GM23338 (cell line): ENCODE measurements at places on chromosomes 4 and X.
A peak's percentile ranks its signal among the peaks of the same experiment; 100 is the strongest.

GRCh38 chrX:15207384-15207783 is 62.5 kb downstream of the ASB9 start:
- no peak for DNase-seq

DNA sequence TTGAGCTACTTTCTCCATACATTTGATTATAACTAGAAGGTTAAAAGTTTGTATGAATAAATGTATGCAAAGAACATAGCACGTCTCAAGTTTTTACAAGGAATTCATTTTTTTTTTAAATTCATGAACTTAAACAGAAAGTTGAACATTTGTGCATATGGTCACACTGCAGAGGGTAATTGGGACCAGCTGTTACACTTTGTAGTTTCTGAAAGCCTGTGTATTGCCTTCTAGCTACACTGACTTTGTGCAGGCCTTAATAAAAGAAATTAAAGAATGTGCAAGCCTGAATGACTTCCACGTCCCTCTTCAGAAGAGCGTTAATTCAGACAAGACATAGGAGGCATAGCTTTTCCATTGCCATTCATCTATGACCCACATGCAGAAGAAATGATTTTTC is 153.1 kb upstream of the PCDH18 start:
- no peak for DNase-seq

GRCh38 chr4:64479338-64479737 is 70.1 kb upstream of the TECRL start:
- no peak for DNase-seq

DNA sequence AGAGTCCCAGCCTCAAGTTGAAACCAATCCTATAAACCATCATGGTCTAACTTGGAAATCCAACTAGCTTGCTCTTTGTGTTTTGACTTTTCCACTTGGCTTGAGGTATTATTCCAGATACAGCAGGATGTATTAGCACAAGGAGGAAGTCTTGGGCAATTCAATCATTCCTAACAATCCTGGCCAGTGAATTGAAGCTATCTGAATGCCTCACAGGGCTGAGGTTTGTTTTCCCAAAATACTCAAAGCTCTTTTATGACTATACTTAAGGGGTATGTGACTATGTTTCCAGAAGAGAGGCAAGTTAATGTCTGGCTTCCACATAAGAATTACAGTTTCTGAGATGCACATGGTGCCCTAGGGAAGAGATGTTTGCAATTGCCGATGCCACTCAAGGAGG is 66.8 kb upstream of the SH3RF1 start:
- no peak for DNase-seq

- DNase-seq = no peak
Measured at GRCh38 chr4:101020956-101021355, 326.4 kb downstream of the PPP3CA start.

DNA sequence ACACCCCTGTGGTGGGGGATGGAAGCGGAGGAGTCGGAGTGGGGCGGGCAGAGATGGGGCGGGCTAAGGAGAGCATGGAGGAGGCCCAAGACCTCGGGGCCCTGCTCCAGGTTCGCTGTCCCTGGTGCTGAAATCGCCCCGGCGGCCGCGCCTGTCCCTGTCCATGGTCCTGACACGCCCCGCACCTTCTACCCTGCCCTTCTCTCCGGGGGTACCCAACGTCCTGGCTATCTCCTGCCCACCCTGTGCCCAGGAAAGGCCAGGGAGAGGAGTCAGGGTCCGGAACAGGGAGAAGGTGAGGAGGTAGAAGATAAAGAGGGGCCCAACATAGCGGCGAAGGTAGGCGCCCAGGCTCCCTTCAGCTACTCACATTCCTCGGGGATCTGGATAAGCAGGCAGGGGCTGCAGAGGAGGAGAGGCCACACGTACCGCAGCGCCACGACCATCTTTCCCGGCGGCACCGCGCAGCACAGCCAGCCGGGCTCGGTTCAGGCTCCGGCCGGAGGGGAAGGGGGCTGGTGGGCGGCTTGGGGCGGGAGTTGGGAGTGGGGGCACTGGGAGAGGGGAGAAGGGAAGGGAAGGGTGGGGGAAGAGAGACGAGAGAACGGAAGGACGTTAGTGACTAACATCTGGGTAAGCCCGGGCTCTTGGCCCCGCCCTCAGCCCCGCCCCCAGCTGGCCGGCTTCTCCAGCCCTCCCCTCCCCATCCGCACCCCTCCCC is 10.4 kb downstream of the L1CAM start:
- peak; percentile 50 for DNase-seq

DNA sequence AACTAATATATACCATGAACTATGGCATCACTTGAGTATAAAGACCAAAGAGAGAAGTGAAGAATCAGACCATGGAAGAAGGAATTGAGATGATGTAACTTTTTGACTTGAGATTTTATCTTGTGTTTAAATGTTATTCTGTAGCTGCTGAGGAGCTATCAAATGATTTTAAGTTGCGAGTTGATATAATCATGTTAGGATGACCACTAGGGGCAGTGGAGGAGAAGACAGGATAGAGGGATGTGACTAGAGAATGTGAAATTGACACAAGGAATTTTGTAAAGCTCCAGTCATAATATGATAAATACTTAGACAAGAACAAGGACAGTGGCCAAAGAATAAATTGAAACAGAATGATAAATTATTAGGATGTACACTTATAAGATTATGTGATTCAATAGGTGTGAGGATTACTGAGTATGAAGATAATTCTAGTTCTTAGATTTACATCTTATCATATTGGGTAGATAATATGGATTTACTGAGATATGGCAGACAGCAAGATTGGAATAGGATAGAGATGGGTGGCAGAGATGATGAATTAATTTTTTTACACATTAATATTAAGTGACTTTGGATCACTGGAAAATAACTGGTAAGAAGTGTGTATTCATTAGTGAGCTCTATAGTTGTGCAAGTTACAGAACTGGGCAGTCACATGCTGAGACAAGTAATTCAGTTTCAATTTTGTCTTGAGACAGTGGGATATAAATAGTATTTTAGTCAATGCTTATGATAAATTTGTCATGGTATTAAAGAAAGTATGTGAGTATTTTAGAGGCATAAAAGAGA is 816.0 kb upstream of the PCDH10 start:
- peak; percentile 55 for DNase-seq

DNA sequence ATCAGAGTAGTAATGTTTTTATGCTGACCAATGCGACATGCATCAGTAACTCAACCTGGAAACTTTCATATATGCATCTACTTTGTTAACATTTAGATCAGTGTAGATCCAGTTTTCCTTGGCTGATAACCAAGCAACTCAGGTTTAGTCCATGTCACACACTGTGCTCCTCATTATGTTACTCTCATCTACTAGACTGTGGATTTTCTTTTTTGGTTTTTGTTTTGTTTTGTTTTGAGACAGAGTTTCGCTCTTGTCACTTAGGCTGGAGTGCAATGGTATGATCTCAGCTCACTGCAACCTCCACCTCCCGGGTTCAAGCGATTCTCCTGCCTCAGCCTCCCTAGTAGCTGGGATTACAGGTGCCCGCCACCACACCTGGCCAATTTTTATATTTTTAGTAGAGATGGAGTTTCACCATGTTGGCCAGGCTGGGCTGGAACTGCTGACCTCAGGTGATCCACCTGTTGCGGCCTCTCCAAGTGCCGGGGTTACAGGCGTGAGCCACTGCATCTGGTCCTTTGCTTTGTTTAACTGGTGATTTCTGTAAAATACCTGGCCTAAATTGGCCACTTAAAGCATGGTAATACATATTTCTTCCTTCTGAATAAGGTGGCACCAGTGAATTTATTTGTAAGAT is 48.6 kb downstream of the SMARCAD1 start:
- no peak for DNase-seq

- peak; percentile 69 for DNase-seq
Measured at GRCh38 chrX:48971249-48972219, at the start of gene KCND1. KCND1 (minus strand) TSS chrX:48971844; CDS start chrX:48970271, 1,573 bp downstream.

GRCh38 chrX:121103381-121103780 is 56.0 kb downstream of the GLUD2 start:
- DNase-seq = no peak

DNA sequence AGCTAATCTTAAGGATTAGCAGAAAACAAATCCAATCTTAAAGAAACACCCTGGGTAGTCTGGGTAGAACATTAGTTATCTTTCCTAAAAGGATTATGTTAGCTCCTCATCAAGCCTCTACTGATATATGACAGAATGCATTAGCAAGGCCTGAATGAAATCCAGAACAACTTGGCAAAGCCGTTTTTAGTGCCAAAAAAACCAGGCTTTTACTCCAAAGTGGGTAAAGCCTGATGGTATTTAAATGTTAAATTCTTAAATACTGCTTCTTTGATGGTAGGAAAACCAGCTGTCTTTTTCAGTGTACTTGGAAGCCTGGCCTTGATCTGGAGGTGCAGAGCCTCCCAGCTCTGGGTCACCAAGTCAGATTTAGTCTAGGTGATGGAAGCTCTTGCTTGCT is 120.4 kb downstream of the GATB start:
- no peak for DNase-seq

DNA sequence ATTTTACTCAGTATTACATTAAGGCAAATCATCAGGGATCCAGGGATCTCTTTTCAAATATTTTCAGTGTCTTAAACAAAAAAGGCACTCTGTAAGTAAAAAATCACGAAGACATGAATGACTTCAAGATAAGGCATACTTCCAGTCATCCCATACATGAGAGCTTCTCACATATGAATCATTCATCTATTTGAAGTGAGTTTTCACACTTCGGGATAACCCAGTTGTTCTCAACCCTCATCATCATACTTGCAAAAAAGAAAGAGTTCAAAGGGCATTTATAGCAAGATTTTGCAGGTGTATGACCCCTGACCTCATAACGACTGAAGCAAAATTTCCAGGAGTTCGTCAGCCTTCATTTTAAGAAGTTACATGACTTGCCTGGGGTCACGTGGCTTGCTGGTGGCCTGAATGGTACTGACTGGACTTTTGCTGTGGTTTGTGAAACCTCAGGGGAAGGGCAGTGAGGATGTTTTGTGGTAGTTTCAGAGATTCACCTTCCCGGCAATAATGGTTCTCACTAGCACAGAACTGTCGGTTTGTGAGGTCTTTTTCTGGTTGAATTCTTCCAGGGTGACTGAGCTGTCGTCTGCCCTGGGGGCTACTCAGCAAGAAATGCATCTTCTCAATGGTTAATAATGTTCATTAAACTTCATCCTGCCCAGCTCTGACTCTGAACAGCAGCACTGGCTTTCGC is 115.8 kb upstream of the SHISA3 start:
- no peak for DNase-seq

- no peak for DNase-seq
Measured at GRCh38 chr4:5204781-5205180, 153.5 kb downstream of the STK32B start.

GRCh38 chr4:165628572-165628971 is 244.5 kb upstream of the TLL1 start:
- no peak for DNase-seq

- DNase-seq = no peak
Measured at GRCh38 chr4:7844594-7844991, 95.1 kb downstream of the AFAP1 start.

GRCh38 chr4:113052379-113052951 is 3.0 kb downstream of the ANK2 start:
- no peak for DNase-seq

DNA sequence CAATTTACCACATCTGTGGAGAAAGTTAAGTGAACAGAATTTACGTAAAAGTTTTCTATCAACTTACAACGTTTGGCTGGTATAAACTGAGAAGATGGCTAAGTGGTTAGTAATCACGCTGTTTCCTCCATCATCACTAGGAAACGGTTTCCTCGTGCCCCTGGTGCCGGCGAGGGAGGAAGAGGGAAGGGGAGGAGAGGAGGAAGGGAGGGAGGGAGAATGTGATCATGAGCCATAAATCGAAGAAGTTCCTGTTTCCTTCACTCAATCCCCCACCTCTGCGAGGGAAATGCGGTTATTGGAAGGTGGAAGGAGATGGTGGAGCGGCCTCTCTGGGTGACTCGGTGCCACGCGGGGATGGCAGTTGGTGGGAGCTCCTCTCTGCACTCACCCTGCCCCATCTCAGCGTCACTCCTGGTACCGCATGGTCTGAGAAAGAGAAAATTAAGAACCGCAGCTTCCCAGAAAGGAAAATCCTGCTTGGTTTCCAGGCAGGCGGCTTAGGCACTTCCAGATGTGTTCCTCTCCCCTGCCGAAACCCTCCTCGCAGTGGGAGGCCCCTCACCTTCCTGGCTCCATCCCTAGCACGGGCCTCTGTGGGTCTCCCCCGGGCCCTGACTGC is 216.8 kb downstream of the AFAP1 start:
- no peak for DNase-seq

GRCh38 chrX:11430271-11430670 is 137.1 kb downstream of the AMELX start:
- no peak for DNase-seq
